ENCODE measurements at places on chromosomes 11 and 22. TPM values are rescaled to one million over a fixed set of nuclear protein-coding genes. Genes with fewer than 3 reads are reported as not detected.

Gene FAM180B
- total RNA-seq, result not detected

Gene PANX2
- 9.5 TPM for total RNA-seq

Gene TUBGCP6
- 117 TPM for total RNA-seq

Gene C22orf23
- not detected for total RNA-seq

Measured in prostate gland (tissue), 2 donors.